ENCODE measurements at places on chromosomes 2 and 18.
A peak's percentile ranks its signal among the peaks of the same experiment; 100 is the strongest.

DNA sequence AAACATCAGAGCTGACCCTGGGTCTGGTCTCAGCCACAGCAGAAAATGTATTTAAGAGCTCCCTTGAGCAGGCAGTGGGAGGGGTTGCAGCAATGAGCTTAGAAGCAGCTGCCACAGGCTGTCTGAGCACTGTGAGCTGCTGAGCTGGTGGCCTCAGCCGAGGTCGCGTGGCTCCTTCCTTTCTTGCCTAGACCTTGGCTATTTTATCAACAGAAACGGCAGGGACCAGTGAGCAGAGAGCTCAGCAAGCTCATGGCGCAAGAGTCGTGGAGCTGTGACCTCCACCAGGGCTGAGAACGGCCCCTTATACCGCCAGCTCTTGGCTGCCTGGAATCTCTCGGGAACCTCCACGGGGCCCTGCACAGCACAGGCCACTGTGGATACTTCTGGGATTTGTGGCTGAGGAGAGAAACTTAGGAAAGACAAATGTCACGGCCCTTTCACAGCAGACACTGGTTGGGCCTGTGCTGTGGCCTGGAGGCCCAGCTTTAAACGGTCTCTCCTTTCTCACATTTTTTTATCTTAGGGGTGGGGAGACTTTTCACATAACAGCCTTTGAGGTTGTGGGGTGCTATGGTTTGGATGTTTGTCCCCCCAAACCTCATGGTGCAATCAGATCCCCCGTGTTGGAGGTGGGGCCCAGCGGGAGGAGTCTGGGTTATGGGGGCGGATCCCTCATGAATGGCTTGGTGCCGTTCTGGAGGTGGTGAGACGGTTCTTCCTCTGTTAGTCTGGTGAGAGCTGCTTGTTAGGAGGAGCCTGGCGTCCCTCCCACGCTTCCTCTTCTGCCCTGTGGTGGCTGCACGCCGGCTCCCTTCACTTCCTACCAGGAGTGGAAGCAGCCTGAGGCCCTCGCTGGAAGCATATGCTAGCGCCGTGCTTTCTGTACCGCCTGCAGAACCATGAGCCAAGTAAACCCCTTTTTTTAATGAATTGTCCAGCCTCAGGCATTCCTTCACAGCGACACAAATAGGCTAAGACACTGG lies 1.7 kb downstream of the ALLC start:
- DNase-seq = no peak

GRCh38 chr2:70887550-70888246 lies 48.0 kb upstream of the ATP6V1B1 start:
- peak; percentile 23 for DNase-seq

GRCh38 chr2:85589982-85590791 lies 5.4 kb upstream of the RNF181 start:
- no peak for DNase-seq

DNA sequence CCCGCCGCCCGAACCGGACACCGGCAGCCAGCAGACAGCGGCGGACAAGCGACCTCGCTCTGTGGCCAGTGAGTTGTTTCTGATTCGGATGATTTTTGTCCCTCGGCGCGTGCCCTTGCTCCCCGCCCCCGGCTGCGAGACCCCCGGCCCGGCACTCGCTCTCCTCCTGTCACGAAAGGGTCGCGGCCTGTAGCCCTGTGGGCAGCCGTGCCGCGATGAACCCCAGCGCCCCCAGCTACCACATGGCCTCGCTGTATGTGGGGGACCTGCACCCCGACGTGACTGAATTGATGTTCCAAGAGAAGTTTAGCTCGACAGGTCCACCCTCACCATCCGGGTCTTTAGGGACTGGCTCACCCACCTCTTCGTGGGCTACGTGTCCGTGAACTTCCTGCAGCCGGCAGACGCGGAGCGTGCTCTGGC lies 1257.5 kb upstream of the ACVR2A start:
- no peak for DNase-seq

DNA sequence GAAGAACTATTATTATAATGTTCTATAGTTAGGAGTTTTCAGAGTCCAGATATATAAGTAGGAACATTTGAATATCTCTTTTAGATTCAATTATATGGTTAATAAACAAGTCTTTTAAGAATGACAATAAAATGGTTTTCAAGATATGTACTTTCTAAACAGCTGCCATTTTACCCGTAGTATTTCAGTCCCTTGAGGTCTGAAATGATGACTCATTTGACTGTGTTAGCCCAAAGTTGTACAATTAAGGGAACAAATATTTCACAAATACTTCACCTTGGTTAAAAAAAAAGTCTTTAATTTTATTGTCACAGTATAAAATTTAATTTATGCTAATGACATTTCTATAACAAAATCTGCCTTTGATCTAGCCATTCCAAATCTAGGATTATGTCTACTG lies 91.6 kb upstream of the TANK start:
- DNase-seq = no peak

DNA sequence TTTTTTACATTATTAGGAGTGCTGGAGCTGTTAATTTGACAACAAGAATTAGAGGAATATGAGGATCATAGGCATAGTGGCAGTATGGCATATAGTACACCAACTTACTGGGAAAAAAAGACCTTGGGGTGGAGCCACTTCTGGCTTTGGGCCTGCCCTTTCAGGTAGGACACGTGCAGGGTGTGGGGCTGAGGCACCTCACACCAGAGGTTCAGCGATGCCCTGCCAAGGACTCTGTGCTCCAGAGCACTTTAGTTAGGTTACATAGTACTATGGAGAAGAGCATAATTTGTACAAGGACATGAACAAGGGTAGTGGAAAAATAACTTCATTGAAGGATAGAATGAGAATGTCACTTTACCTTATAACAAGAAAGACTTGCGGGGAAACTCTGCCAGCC lies 77.1 kb upstream of the CD302 start:
- DNase-seq = no peak

DNA sequence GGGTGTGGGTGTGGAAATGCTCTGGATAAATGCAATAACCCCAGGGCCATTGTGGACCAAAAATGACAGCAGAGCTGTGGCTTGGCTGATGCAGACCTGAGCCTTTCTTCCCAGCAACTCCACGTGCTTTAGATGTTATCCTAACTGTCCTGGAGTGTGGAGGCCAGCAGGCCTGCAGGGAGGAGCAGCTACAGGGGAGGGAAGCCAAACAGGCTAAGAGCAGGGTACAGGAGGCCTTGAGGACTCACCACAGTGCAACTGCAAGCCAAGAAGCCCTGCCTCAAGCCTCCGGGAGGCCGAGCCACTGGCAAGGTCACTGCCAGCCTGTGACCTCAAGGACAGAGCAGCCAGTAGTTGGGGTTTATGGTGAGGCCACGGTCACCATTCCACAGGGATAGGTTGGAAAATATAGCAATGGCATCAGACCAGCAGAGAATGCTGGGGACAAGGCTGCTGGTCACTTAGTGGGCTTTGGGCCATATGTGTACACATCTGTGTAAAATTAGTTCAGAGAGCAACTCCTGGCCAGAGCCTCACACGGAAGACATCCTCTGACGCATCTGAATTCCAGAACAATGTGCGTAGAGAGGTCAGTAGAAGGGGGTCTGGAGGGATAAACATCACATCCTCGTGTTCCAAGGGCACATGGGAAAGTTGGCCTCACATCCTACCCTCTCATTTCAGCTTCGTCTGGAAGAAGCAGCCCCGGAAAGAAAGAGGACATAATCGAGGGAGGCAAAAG lies 76.2 kb upstream of the UPP2 start:
- DNase-seq = no peak

- DNase-seq = no peak
Measured at GRCh38 chr2:71154798-71155197, 24.4 kb downstream of the MPHOSPH10 start.

GRCh38 chr2:101337877-101338276 lies 29.4 kb upstream of the RNF149 start:
- DNase-seq = no peak

DNA sequence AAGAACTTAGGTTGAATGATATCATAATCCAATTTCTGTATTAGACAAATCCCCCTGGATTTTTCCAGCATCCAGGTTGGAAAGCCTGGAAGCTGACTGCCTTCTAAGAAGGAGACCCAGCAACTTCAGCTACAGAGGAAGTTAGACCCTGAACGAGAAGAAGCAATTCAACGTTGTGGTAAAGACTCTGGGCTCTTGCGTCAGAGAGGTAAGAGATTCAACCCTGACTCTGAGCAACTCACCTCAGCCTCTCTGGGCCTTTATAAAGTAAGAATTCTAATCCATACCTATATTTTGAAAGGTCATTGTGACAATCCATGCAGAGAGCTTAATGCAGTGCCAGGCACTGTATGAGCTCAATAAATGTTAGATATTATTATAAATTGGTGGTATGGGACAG lies 9.7 kb downstream of the E2F6 start:
- DNase-seq = no peak

DNA sequence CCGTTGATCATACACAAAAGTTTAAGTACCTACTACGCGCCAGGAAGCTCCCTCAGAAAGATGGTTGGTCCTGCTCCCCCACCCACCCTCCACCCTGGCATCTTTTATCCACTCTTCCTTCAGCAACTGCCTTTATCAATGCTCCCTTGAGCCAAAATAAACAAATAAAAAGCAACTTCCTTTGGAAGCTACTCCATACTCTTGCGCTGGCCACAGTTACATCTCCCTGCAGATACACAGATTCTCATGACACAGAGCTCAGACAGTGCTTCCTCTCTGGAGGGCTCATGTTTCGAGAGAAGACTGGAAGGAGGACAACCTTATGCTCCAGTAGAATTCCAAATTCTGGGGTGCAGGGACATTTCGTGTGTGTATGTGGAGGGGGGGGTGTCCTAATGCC lies 3.8 kb upstream of the STEAP3 start:
- DNase-seq = no peak

DNA sequence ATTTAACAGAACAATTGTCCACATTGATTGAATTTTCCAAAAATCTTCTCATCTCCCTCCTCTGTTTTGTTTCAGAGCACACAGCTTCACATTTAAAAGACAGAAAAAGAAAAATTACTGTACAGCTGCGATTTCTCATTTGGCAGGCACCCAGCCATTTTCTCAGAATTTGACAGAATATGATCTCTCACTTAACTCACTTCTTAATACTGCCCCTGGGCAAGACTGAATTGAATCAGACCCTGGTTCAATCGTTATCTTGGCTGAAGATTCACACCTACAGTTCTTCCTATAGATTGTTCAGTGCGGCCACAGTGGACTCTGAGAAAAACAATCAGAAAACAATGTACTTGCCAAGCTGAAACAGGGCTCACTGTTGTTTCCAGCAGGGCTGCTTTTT lies 90.2 kb upstream of the LHCGR start:
- DNase-seq = no peak

DNA sequence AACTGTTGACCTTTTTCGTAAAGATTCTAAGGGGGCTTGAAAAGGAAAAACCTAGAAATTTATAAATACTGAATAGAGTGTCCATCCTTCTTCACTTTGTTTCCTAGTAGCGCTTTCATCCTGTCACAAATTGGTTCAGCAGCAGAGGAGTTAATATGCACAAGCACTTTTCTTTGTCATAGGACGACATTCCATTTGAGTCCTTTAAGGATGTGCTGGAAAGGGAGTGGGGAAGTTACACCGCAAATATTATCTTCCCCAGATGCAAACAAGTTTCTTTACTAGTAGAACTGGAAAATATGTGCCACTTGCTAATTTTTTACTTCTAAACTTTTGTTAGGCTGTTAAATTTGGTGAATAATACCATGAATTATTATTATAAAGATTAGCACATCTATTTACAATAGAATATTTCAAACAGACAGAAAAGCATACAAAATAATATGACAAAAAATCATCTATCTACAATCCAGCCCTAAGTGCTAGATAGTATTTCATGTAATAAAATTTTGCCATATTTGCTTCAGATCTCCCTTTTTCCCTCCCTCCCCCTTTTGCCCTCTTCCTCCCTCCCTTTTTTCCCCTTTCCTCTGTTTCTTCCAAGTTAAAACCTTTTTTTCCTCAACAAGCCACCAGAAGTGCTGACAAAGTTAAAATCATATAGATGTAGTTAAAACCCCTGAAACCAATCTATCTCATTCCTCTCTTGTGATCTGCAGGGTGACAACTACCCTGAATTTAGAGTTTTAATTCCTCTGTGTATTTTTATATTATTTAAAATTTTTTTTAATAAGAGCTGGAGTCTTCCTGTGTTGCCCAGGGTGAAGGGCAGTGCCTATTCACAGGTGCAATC lies 50.5 kb upstream of the MAP4K3 start:
- no peak for DNase-seq

DNA sequence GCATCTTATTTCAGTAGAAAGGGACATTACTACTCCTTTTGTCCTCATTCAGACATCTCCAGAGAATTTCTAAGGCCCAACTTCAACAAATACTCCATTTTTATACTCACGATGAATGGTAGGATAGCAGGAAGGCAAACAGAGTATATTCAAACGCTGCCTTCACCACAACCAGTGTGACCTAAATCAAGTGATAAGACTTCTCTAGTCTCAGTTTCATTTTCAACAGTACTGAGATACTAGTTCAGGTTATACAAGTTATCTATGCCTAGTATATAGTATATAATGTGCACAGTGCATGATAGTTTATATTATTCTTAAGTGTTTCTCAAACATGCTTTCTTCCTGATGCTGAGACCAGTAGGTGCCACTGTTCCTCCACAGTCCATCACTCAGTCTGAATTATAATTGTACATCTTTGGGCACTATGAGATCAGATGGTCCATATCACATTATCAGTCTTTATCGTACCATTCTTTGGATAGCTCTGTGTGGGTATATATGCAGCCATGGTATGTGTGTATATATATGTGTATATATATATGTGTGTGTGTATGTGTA lies 66.3 kb upstream of the RPE start:
- DNase-seq = no peak

GRCh38 chr18:13808294-13809042 lies 15.5 kb upstream of the MC5R start:
- no peak for DNase-seq

DNA sequence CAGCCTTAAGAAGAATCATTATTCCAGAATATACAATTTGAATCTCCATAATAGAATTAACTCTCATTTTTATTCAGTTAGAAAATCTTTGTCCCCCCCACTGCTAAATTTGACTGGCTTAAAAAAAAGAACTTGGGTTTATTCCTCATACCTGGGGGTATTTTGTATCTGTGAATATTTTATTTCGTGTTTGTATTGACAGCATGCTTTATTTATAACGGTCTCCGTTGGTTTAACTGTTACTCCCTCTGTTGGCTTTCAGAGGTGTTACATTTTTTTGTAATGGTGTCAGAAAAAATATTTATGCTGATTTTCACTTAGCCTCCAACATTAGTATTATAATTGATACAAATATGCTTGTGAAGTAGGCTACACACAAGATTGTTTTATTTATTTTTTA lies 109.1 kb downstream of the HAUS1 start:
- DNase-seq = no peak

DNA sequence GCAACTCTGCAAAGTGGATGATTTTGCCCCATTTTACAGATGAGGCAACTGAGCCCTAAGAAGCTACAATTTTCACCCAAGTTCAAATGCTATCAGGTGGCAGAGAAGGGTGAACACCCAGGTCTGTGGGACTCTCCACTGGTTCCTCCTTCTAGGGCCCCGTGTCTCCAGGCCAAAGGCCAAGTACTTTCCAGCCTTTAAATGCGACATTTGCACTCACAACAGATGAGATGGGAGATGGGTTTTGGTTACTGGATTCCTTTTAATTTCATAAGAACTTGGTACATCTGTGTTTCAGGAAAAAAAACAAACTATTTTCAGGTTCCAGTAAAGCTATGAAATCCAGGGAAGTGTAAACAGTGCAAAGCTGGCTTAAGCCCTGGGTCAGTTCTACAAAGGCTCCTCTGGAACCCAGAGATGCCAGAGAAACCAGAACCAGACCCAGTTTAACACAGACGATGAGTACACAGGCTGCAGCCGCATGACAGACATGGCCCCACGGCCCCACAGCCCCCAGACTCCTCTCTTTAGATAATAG lies 361.7 kb downstream of the ANAPC1 start:
- DNase-seq = no peak

GRCh38 chr2:165558832-165559231 lies 89.3 kb downstream of the CSRNP3 start:
- no peak for DNase-seq

Measured in stimulated activated CD8-positive, alpha-beta memory T cell treated with anti-CD3 and anti-CD28 coated beads, Interleukin-4, amount 100 ng/mL, for 24 hours (primary cell).